NCI-H226 (cell line): ENCODE measurements at places on chromosomes 1 and 21.

- DNase-seq = peak; percentile 72
Observed at GRCh38 chr1:169511316-169512005, 25.7 kb upstream of the SLC19A2 start.

DNA sequence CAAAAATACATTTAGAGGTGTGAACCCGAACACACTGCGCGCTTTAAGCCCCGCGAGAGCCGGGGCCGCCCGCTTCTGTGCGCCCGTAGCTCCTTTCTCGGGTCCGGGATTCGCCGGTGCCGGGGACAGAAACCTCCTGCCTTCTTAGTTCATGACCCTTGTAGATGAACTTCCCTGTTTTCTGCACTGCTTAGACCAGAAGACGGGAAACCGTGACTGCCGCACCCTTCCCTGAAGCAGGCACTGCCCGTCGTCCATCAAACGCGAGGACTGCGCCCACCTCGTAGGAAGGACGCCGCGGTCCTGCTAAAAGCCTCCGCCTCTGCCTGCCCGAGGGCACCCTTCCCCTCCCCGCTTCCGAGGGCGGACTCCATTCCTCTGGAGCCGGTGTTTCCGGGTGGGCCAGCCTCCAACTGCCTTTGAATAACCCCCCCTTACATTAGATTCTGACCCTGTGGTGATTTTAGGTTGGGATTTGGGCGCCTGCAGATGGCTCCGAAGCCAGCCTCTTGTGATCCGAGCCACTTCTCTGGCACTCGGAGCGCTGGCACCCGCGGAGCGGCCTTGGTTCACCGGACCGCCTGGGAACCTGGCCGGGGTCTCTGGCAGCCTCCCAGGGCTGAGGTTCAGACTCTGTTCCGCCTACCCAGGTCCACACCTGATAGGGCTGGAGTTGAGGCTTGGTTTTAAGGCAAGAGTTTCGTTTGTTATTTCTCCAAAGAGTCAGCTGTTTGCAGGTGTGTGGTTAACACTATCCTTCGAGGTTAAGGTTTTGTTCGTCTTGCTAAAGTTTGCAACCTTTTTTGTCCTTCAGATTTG is 1.2 kb upstream of the PTTG1IP start:
- DNase-seq = peak; percentile 76

DNA sequence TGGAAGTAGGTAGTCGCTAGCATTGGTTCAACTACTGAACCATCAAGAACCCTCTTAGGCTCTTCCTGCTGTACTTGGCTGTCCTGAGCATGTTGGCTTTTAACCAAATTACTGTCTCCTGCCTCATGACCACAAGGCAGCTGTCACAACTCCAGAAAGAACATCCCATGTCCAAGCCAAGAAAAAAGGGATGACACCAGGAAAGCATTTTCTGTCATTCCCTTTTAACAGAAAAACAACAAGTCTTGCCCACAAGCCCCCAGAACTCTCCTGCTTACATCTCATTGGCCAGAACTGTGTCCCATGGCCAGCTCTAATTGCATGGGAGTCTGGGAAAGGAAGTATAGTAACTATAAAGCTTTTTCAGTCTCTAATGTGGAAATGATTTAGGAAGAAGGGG is 2.4 kb upstream of the RNU5D-1 start:
- no peak for DNase-seq

- no peak for DNase-seq
Observed at GRCh38 chr1:49765034-49765433, 258.7 kb downstream of the AGBL4 start.

DNA sequence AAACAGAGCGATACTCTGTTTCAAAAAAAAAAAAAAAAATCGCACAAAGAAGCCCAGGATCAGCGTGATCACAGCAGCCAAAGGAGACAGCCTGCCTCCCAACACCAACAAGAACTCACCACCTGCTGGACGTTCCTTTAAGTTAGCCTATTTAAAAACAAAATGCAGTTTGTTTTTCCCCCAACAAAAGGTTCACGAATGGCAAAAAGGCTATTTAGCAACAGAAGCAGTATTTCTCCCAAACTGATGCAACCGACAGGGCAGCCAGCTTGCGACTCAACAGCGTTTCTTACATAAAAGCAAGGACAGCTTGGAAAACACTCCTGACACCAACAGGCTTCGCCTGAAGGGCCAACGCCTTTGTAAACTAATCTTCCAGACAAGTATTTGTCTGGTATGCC is 6.8 kb downstream of the SSU72 start:
- DNase-seq = no peak

DNA sequence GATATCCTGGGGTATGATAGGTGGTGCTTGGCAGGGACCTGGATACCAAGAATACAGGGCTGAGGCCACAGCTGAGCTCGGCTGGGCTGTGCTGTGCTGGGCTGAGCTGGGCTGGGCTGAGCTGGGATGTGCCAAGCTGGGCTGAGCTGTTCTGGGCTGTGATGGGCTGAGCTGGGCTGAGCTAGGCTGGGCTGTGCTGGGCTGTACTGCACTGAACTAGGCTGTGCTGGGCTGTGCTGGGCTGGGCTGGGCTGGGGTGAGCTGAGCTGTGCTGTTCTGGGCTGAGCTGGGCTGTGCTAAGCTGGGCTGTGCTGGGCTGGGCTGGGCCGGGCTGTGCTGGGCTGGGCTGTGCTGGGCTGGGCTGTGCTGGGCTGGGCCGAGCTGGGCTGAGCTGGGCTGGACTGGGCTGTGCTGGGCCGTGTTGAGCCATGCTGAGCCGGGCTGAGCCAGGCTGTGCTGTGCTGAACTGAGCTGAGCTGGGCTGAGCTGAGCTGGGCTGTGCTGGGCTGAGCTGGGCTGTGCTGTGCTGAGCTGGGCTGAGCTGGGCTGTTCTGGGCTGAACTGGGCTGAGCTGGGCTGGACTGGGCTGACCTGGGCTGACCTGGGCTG is 94.7 kb upstream of the ACTRT2 start:
- DNase-seq = no peak
